ENCODE measurements at places on chromosomes 16 and 17. TPM values are rescaled to one million over a fixed set of nuclear protein-coding genes. Genes with fewer than 3 reads are reported as not detected.

Gene ELMO3
- total RNA-seq = 3.8 TPM

Gene AOC2
- total RNA-seq = 2.4 TPM

- H3K27ac ChIP-seq = no peak overlapping the region
- H3K4me3 ChIP-seq = no peak overlapping the region
- peaks cover 8% of the 10 kb centered on the region for H3K27me3 ChIP-seq
- no peaks in the 10 kb centered on the region for H3K36me3 ChIP-seq
- DNase-seq = no peak
Observed at GRCh38 chr16:89202422-89203215, 2.3 kb upstream of the SLC22A31 start.

Gene HBA2
- 36,951 TPM for total RNA-seq

DNA sequence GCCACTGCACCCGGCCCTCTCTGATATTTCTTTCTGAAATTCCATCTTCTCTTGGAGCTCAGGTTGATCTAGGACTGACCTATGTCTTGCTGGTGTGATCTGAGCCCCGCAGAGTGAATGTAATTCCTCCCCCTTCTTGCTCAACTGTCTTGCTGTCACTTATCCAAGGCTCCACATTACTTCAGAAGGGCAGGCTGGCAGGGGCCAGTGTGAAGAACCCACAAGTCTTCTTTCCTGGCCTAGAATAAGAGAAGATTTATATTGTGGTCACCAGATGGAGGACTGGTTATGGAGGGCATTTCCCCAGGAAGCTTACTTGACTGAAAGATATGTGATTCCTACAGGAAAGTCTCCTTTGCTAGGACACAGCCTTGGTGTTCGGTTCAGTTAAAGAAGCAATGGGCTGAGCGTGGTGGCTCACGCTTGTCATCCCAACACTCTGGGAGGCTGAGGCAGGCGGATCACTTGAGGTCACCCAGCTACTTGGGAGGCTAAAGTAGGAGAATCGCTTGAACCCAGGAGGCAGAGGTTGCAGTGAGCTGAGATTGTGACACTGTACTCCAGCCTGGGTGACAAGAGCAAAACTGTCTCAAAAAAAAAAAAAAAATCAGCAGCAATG lies 13.4 kb downstream of the ITGAL start:
- H3K4me3 ChIP-seq = no peak overlapping the region
- no peak for DNase-seq
- no peak overlapping the region for H3K27ac ChIP-seq
- H3K27me3 ChIP-seq = no peaks in the 10 kb centered on the region
- peaks cover 16% of the 10 kb centered on the region for H3K4me1 ChIP-seq

GRCh38 chr16:57578521-57579360 lies 36.3 kb downstream of the ADGRG5 start:
- H3K27ac ChIP-seq = no peak overlapping the region
- H3K4me3 ChIP-seq = no peak overlapping the region
- no peaks in the 10 kb centered on the region for H3K36me3 ChIP-seq
- no peaks in the 10 kb centered on the region for H3K4me1 ChIP-seq

- H3K27me3 ChIP-seq = no peaks in the 10 kb centered on the region
- DNase-seq = peak; percentile 47
- H3K4me1 ChIP-seq = no peaks in the 10 kb centered on the region
- no peak overlapping the region for H3K4me3 ChIP-seq
- H3K27ac ChIP-seq = no peak overlapping the region
Observed at GRCh38 chr16:88905563-88905962, 39.1 kb upstream of the PABPN1L start.

Gene CSH1
- total RNA-seq = not detected

- H3K27me3 ChIP-seq = no peaks in the 10 kb centered on the region
- no peaks in the 10 kb centered on the region for H3K36me3 ChIP-seq
- H3K4me1 ChIP-seq = no peaks in the 10 kb centered on the region
Observed at GRCh38 chr16:25038239-25038954, 23.2 kb upstream of the ARHGAP17 start.
